Left renal pelvis (tissue), 4 donors: ENCODE measurements at places on chromosomes 3 and 15.

DNA sequence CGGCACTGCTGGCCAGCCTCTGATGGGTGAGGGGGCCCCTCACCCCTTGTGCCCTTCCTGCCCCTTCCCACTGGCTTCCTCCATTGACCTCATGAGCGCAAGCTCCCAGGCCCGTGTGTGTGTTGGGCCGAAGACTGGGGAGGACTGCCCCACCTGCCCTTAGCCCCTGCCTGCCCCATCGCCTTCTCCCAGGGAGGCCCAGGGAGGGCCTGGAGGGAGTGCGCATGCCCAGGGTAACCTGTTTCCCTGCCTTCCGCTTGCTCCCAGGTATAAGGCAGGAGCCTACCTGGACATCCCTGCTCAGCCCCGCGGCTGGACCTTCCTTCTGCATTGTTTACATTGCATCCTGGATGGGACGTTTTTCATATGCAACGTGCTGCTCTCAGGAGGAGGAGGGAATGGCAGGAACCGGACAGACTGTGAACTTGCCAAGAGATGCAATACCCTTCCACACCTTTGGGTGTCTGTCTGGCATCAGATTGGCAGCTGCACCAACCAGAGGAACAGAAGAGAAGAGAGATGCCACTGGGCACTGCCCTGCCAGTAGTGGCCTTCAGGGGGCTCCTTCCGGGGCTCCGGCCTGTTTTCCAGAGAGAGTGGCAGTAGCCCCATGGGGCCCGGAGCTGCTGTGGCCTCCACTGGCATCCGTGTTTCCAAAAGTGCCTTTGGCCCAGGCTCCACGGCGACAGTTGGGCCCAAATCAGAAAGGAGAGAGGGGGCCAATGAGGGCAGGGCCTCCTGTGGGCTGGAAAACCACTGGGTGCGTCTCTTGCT lies 8.8 kb downstream of the DLL4 start:
- no peak for DNase-seq

DNA sequence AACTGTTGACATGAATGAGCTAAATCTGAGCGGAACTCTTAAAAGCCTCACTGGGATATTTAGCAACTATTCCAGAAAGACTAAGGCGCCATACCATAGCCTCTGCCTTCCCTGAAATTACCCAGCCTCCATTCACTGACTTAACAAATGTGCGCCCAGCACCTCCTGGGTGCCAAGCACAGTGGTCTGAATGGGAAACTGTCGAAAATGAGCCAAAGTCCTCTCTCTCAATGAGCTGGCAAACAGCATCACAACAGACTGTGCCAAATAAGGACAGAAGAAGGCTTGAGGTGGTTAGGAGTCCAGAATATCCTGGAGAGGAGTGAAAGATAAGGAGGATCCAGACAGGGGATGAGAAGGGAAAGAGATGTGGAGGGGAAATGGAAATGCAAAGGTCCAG lies 332.4 kb downstream of the MAGI1 start:
- no peak for DNase-seq

- no peak for DNase-seq
Observed at GRCh38 chr15:70234256-70234905, 136.7 kb upstream of the TLE3 start.

GRCh38 chr3:140931016-140931454 lies 10.6 kb upstream of the SLC25A36 start:
- no peak for DNase-seq

DNA sequence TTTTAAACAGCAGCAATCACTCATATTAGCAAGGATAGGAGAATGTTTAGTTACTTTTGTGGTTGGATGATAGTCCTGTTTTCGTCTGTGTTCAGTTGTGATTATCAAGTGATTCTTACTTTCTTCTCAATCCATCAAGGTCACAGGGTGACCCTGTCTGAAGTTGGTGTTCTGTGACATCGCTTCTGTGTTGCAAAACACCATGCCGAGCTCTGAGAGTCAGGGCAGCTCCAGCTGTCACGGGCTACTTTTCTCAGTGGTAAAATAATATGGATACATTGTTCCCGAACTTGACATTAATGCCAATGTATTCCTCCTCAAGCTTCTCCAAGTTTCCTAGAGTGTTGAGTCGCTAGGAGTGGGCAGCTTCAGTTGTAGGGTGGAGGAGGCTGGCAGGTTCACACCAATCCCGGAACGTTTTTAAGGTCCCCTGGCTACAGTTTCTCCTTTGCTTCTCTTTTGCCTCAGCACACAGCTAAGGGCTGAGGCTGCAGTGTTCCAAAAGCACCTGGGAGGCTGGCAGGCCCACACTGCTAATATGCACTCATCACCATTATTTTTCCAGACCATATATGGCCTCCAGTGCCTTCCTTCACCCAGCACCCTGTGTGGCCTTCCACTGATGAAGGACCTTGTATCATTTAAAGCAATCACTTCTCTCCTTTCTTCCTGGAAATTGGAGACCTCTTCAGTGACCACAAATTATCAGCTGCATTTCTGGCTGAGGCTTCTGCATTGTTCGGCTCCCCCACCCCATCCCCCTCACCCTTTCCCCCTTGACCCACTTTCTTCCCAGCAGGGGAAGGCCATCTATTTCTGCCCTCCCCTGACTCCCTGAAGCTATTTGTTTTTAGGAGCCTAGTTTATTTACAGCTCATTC lies 25.8 kb downstream of the COLQ start:
- no peak for DNase-seq

GRCh38 chr3:168736202-168736601 lies 640.5 kb upstream of the GOLIM4 start:
- no peak for DNase-seq

DNA sequence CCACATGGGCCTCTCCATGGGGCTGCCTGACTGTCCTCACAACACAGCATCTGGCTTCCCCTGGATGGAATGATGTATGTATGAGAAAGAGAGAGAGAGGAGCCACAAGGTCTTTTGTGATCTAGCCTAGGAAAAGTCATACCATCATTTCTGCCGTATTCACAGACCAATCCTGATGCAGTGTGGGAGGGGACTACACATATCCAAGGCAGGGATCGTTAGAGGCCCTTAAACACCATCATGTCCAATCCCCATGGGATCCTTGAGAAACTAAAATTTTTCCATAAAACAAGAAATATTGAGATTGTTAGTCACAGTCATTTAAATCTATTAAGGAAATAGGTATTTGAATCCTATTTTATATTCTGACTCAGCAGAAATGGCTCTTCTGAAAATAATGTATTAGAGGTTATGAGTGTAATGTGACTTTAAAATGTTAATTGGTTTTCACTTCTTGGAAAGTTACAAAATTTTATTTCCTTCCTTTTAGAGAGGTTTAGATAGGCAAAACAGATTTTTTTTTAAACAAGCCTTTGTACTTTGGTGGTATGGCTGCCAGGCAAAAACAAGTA lies 65.1 kb upstream of the TSC22D2 start:
- no peak for DNase-seq

GRCh38 chr3:29285471-29286071 lies 4.7 kb downstream of the RBMS3 start:
- DNase-seq: no peak

GRCh38 chr3:21509731-21510470 lies 241.1 kb downstream of the ZNF385D start:
- DNase-seq: no peak

DNA sequence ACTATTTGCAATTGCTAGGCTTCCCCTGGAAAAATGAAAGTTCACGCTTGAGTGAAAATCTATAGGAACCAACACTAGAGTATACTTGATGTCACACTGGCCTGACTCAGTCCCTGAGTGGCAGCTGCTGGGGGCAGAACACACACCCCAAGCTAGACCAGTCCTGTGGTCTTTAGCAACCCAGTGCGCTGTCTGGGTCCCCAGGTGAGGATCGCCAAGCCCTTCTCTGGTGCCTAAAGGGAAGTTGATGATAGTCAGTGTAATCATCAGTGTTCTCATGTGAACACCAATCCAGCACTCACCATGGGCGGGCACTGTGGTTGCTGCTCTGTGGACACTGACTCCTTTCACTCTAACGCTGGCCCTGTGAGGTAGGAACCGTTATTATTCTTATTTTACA lies 11.2 kb downstream of the ALDH1A3 start:
- no peak for DNase-seq

DNA sequence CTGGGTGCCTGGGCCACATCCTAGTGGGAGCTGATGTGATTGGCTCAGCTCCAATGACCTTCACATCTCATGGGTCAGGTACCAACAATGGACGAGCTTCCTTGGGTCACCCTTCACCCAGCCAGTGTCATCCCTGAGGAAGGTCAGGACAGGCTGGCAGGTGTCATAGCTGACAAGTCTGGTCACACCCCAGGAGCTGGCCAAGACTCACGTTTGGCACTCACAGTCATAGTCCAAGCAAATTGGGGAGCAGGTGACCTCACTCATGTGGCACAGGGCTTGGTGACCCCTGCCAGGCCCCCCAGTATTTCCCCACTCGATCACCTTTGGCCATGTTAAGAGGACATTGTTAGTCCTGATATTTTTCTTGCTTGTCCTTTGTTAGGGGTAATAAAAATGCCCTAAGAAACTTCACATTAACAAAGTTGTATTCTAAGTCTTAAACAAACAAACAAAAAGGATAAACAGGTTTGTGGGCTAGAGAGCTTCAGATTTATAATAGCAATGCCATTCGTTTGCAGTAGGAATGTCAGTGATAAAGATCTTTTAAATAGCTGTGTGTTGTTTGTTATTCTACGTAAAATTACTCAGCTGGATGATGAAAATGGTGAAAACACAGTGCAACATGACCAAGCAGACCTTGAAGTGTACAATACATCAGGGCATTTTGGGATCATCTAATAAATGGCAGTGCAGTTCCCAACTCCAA lies 79.5 kb upstream of the POMGNT2 start:
- DNase-seq: no peak

DNA sequence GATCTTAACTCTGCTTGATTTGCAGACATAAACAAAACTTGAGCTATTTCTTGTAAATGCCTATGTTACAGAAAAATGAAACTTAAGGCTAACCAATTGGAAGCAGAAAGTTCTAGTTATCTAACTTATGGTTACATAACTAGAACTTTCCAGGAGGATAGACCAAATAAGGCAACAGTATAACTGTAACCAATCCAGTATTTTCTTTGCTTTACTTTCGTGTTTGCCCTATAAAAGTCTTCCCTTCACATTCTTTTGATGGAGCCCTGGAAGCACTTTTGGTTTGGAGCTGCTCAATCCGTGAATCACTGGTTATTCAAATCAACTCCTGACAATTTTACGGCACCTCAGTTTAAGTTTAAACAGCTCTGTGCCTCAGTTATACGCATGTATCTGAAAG lies 164.6 kb downstream of the SUCLG2 start:
- DNase-seq: no peak

- DNase-seq: no peak
Observed at GRCh38 chr3:16801698-16802097, 83.1 kb upstream of the PLCL2 start.

GRCh38 chr15:75201616-75202250 lies at the start of gene C15orf39:
Gene C15orf39 (plus strand): TSS chr15:75201882. CDS start chr15:75206049, 4,167 bp downstream.
- DNase-seq: no peak

GRCh38 chr15:33629647-33630046 lies 318.9 kb downstream of the RYR3 start:
- DNase-seq: no peak

GRCh38 chr3:117873249-117873600 lies 1161.4 kb downstream of the IGSF11 start:
- no peak for DNase-seq

- DNase-seq: no peak
Observed at GRCh38 chr15:80059786-80060355, 395 bp downstream of the ZFAND6 start.

GRCh38 chr15:59687836-59688235 lies 1.3 kb downstream of the BNIP2 start:
- no peak for DNase-seq

- no peak for DNase-seq
Observed at GRCh38 chr15:44129911-44130310, 65.2 kb downstream of the FRMD5 start.

GRCh38 chr3:128335621-128336296 lies 130.9 kb downstream of the DNAJB8 start:
- DNase-seq: no peak

DNA sequence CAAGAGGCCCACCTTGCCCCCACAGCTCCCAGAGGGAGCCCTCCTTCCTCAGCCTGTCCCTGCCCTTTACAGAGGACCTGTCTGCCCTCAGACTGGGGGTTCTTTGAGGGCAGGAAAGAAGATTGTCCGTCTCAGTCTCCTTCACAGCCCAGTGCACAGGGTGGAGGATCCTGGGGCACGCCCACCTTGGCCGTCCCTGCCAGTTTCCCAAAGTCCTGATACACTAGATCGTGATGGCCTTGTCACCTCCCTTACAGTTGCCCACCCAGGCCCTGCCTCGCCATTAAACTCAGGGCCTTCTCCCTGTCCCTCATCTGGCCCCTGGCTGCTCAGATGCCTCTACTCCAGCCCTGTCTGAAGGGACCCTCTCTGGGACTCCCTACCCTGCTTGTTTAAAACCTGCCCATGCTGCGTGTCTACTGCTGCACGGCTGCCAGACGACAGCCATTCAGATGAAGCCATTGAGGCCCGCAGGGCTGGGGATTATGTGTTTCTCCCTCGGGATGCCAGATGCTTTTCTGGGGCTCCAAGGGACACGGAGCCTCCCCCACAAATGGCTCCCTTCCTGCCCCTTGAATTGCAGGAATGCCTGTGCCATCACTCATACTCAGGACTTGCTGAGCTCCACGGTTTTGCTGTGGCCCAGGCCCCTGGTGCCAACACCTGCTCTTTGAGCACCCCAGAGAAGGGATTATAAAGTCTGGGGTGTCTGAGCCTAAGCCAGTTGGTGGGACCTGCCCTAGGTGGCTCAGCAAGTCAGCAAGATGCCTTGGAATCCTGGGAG lies 27.8 kb downstream of the ACSBG1 start:
- DNase-seq: no peak

GRCh38 chr15:61115679-61116078 lies 113.4 kb downstream of the RORA start:
- DNase-seq: no peak

GRCh38 chr3:14295801-14296200 lies 106.6 kb upstream of the SLC6A6 start:
- no peak for DNase-seq

GRCh38 chr3:95044101-95044500 lies 981.2 kb downstream of the NSUN3 start:
- no peak for DNase-seq

DNA sequence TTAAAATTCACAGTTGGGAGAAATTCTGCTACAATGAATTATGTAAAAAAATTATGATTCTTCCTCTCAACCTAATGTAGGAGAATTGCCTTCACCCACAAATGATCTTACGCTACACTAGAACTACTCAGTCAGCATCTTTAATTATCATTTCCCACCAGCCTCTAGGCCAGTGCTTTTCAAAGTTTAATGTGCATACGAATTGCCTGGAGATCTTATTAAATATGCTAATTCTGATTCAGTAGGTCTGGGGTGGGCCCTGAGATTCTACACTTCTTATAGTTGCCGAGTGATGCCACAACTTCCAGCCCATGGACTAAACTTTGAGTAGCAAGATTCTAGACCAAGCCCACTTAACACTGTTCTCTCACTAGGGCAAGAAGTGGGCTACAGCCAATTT lies 236.9 kb upstream of the ICE2 start:
- DNase-seq: no peak
